CD4-positive, alpha-beta T cell treated with Interleukin-21 for 1 hour (primary cell): ENCODE measurements at places on chromosomes 6 and 20.
A peak's percentile ranks its signal among the peaks of the same experiment; 100 is the strongest.

DNA sequence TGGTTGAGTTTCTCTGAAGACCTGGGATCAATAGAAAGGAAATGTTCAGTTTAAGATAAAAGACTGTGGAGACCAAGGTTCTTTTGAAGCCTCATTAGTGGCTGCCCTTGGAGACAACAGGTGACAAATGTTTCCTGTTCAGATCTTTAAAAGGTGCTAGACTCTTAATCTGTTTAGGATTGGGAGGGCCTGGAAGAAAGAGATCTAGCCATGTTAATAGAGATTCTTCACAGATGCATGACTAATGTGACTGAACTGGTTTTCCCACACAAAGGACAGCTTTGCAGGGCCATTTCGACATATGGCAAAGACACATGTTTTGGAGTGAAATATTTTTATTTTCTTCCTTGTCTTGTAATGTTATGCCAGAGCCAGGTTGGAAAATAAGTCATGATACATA, 82.2 kb downstream of the WDR27 start:
- DNase-seq, result no peak

DNA sequence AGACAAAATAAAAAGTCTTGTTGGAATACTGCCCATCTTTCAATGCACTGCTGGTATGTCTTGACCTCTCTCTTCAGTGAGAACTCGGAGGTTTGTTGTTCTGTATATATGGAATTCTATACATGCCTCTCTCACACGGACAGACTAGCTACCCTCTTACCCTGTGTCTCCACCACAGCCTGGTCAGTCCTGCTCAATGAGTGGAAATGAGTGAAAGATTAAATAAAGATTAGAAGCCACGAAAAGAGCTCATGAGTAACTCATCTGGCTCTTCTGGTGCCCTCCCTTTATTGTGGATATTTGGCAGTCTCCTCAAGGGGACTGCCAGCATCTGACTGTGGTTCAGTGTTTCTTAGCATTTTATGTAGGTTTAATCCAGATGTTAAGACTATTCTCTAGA, 262.8 kb upstream of the MAP3K7 start:
- DNase-seq, result no peak

GRCh38 chr6:144845186-144845585, 560.1 kb downstream of the UTRN start:
- no peak for DNase-seq

DNA sequence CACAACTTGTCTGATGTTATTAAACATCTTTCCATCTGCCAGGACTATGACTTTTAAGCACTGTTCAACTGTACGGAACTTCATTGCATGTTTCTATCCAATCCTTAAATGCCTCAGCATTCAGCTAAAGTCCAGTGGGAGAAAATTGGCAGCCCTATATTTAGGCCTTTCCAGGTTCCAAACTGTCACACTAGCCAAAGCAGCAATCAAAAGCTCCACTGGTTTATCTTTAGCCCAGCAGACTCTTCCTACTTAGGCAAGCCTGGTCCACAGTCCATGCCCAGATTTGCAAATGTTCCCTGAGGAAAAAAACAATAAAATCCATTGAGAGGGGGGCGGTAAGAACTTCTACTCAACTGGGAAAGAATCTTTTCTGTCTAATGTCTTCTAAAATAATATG, 349.1 kb upstream of the GJE1 start:
- no peak for DNase-seq

DNA sequence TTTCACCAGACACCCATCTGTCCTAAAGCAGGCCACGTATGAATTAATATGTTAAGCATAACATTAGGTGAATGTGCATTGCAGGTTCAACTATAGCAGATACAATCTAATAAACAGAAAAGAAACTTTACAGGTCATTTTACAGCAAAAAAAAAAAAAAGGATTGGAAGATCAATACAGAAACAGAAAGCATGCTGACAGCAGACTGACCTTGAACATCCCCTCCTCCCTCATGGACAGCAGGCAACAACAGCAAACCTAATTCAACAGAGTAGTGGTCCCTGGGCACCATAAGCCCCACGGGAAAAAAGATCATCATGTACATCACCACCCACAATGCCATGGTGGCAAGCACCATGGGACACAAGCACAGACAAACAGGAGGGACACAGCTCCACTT, 12.1 kb upstream of the RAB22A start:
- DNase-seq, result no peak

DNA sequence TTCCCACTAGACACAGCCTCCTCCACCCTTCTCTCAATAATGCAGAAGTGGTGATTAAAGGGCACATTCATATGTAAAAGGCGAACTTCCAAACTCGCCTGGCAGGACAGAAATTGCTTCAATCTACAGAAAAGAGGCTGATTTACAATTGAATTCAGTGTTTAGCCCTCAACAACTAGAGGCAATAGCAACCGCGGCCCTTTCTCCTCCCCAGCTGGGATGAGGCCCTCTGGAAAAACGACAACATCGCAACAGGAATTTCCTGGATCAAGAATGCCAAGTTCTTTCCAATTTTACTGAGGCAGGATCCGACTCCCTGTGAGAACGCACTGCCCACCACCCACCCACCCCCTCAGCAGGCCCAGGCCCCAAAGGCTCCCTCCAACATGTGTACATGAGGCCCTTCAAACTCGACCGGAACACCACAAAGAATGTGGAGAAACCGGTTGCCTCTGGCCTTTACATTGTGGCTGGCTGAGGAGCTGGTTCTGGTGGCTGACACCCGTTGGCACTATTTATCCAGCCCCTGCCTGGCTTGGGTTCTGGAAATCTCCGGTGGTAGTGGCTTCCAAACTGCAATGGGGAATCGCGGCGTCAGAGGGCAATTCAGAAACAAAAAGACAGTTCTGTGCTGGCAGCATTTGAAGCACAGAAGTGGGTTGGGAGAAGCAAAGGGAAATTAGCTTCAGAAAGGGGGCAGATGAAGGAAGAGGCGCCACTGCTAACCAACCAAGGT, 36.8 kb downstream of the ZMYND8 start:
- no peak for DNase-seq

DNA sequence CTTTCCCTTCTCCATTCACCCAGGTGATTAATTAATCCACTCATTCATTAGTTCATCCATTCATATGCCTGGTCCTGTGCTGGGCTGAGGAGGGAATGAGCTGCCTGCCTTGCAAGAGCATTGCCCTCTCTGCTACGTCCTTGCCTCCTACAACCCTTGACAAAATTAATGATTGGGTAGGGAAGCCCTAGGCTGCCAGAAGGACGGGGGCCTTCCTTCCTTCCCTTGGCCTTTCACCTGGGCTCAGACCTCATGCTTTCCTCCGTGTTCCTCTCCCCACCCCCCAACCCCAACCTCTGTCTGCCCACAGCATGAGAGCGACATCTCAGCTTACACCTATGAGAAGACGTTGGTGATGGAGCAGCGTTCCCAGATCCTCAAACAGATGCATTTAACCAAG, 25.6 kb downstream of the SLC12A5 start:
- DNase-seq, result no peak

- no peak for DNase-seq
Measured at GRCh38 chr20:47727909-47728361, 57.3 kb downstream of the SULF2 start.

GRCh38 chr6:24223115-24223919, 97.3 kb downstream of the NRSN1 start:
- DNase-seq, result no peak

DNA sequence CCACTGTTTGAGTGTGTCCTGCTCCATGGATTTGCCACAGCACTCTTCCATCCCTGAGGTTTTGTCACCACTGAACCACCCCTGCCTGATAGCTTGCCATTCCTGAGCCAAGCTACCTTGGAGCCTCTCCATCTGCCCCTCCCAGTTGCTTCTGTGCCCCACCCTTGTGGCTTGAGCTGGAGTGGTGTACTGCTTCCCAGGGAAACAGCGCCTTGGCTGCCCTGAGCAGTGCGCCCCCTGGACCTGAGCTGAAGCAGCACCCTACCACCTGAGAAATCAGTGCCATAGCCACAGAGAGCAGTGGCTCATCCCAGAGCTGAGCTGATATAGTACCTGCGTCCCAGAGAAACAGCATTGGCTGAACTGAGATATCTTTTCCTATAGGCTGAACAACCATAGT, 40.3 kb downstream of the IL22RA2 start:
- no peak for DNase-seq

DNA sequence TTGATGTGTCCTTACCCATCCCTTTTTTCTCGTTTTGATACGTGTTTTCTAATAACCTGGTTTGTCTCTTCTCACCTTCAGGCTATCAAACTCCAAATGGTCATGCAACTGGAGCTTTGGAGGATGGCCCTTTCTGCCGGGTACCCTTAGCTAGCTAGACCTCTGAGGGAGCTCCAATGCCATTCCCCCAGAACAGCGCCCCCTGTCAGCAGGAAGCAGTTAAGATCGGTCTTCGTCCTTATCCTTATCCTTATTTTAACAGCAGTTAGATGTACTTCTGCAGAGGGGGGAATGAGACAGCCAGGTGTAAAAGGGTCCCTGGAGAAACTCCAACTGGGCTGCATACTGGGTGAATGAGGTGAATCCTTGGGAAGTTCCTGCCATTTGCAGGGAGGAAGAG, 37.2 kb downstream of the SEL1L2 start:
- DNase-seq, result no peak

GRCh38 chr6:166341977-166342348, 382 bp downstream of the SFT2D1 start:
- DNase-seq, result peak; percentile 7

DNA sequence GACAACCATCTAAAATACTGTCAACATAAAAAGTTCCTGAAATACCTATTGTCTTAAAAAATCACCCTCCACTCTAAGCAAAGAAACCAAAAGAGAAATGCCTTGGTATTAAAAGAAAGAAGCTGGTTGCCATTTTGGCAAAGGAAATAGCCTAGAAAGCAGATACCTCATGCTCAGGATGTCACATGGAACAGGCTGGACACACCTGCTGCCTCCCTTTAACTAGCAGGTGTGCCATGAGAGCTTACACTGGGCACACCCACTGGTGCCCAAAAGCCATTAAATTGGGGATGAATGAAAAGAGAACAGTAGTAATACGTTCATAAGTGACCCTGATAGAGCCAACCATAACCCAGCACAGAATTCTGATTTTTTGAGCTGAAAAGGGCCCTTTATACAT, 1.5 kb downstream of the SLC23A2 start:
- DNase-seq, result no peak
